ENCODE measurements at places on chromosomes 2 and 18.

DNA sequence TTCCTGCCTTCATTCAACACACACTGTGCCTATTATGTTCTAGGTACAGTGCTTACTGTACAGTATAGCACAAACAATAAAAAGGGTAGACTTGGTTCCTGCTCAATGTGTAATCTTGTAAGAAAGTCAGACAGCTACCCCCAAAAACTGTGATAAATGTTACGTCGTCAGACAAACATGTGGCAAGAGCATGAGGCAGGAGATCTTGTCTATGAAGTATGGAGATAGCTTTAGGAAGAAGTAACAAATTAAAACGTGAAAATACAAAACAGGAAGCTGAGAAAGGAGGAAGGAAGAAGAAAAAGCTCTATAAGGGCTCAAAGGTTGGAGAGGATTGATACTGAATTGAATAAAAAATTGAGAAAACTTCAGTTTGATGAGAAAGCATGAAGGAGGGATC lies 276.2 kb upstream of the HNRNPA3 start:
- no peak for DNase-seq

DNA sequence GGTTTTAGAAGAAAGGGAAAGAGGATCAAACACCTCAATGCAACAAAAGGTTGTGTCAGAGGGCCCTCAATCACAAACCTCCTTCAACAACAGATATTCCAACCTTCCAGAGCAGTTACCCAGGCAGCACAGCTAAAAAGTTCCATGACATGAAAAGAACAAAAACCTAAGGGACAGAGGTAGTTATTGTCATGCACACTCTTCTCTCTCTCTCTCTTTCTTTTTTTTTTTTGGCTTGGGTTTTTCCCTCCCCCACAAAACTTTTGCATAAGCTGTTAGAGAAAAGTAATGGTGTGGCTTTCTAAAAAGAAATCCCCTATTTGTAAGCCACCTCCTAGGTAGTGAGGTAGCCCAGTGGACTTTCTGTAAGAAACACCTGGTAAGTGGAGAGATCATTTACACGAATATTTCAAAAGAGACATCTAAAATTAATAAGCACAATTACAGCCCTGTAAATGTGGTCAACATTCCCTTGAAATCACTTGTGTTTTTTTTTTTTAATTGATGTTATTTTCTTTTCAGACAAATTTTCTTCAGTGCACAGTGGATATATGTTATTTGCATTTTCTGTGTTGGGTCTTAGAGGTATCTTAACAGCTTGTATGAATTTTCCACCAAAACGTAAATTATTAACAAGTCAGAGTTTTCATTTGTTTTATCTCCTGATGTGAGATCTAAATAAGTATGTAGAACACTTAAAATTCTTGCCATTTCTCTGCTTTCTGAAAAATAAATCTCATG lies 48.4 kb downstream of the ZEB2 start:
- peak; percentile 36 for DNase-seq

DNA sequence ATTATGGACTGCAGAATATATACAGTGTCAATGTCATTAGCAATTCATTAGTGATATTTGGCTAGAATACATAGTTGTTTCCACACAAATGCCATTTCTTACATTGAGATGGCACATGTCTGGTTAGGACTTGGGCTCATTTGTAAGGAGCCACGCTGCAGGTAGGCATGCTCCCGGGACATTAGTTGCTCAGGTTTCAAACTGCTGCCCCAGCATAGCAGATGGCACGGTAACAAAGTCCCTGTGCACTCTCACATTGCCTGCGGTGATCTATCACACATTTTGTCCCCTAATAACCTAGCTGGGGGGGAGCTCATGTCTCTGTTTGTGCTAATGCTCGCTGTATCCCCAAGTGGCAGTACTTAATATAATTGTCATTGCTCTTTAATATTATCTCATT lies 185.1 kb downstream of the NEDD4L start:
- no peak for DNase-seq

DNA sequence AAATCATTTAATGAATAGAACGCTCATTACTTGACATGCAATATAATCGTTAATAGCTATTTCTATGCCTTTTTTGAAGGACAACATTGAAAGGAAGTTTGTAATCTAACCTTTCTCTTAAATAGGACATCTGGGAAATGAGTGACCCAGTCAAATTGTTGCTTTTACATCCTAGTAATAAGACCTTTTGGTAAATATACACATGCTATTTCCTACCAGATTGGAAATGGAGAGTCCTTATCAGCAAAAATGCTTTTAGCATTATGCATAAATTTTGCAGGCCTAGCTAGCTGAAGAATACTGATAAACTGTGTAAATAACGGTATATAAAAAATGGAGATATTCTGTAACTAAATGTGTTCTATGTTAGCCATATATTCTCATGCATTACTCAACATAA lies 567.3 kb upstream of the DSEL start:
- DNase-seq = no peak

GRCh38 chr18:58320907-58321561 lies 277.0 kb downstream of the NEDD4L start:
- DNase-seq = no peak

- DNase-seq = no peak
Measured at GRCh38 chr2:216679658-216680024, 15.7 kb downstream of the IGFBP5 start.

- DNase-seq = no peak
Measured at GRCh38 chr2:85954590-85955458, 66.0 kb upstream of the ST3GAL5 start.

DNA sequence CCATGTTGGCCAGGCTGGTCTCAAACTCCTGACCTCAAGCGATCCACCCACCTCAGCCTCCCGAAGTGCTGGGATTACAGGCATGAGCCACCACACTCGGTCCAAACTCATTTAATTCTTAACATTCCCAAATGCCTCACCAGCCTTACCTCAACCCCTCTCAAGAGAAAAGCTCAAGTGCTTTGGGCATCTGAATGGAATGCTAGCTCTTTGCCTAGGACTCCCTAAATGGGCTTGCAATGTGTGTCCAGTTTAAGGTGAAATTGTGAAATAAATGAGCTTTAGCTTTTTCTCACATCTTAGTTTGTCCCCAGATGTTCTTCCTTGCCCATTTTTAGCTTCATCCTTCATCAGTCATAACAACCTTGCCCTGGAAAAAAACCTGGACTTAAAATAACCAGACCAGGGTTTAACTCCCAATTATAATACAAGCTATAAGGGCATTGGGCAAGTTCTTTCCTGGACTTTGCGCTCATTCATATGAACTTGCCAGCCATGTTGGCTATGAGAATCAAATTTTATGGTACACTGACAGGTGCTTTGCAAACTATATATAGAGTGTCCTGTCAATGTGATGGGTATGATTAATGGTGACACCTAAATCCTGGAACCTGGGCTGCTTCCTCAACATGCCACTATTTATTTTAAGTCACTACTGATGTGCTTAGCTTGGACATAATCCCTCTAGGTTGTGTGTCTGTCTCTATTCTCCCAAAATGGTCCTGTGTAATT lies 95.1 kb upstream of the SERPINE2 start:
- no peak for DNase-seq

DNA sequence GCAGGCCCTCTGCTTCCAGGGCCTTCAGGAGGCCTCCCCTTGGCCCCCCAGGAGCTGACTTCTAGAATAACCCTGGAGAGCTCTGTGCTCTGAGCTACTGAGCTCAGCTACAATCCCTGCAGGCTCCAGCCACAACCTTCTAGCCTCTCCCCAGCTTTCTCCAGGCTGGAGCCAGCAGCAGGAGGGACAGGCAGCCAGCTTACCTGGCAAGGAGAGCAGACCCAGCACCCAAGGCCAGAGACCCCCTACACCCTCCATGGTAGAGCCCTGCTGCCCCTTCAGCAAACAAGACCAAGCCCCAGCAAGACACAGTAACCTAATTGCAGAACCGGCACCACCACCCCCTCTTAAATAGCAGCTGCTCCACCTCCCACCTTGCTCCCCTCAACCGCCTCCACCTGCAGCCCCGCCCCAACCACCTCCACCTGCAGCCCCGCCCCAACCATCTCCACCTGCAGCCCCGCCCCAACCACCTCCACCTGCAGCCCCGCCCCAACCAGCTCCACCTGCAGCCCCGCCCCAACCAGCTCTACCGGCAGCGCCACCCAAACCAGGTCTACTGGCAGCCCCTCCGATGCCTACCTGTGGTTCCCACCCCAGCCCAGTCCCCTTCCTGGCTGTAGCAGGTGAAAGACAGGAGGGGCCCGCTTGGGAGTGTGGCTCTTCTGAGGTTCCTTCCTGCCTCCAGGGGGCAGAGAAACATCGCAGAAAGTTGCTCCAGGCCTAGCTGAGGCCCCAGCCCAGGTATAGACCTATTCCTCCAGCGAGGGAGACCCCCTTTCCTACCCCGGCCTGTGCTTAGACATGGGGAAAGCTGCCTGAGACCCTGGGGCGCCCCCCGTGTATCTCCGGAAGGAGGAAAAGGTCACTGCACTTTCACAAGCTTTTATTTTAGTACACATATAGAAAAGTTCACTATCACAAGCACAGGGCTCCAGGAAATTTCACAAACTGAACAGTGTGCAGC lies at the start of gene ASTL:
TSS of gene ASTL (minus strand) at position 324 of the 967 bp plus-strand sequence. CDS start at position 258, 66 bp downstream.
- DNase-seq = peak; percentile 76

GRCh38 chr18:47557160-47557559 lies 305.7 kb upstream of the SKOR2 start:
- DNase-seq = no peak

GRCh38 chr2:190547886-190548285 lies 13.4 kb upstream of the NEMP2 start:
- DNase-seq = no peak

DNA sequence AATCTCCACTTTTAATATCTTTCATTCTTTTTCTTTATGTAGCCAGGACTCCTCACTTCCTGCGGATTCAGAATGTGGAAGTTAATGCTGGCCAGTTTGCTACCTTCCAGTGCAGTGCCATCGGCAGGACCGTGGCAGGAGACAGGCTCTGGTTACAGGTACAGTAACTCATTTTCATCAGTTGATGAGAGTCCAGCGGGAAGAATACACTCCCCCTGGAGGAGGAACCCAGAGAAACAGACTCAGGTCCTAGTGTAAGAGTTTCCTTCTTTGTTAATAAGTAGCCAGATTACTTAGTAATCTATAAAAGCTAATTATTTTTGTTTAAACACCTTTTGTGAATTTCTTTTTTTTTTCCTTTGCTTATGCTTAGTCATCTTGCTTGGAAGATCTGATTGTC lies 359.4 kb downstream of the PTPRM start:
- no peak for DNase-seq

- DNase-seq = no peak
Measured at GRCh38 chr2:235007664-235008457, 56.0 kb downstream of the SH3BP4 start.

- no peak for DNase-seq
Measured at GRCh38 chr2:108637304-108637669, 82.0 kb upstream of the RANBP2 start.

- DNase-seq = no peak
Measured at GRCh38 chr2:136247204-136247950, 129.4 kb upstream of the CXCR4 start.

DNA sequence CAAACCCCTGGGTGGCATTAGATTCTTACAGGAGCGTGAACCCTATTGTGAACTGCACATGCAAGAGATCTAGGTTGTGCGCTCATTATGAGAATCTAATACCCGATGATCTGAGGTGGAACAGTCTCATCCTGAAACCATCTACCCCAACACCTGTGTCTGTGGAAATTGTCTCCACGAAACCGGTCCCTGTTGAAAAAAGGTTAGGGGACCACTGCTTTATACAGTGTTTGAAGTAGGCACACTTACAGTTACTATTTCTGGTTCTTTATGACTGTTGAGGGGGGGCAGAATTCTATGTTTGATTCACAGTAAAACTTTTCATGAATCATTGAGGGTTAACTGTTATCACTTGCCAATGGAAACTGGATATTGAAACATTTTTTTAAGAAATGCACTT lies 72.0 kb downstream of the RIF1 start:
- DNase-seq = no peak

- no peak for DNase-seq
Measured at GRCh38 chr18:22174341-22175145, 5.2 kb downstream of the GATA6 start.

- no peak for DNase-seq
Measured at GRCh38 chr2:231672617-231673347, 35.5 kb upstream of the PTMA start.

DNA sequence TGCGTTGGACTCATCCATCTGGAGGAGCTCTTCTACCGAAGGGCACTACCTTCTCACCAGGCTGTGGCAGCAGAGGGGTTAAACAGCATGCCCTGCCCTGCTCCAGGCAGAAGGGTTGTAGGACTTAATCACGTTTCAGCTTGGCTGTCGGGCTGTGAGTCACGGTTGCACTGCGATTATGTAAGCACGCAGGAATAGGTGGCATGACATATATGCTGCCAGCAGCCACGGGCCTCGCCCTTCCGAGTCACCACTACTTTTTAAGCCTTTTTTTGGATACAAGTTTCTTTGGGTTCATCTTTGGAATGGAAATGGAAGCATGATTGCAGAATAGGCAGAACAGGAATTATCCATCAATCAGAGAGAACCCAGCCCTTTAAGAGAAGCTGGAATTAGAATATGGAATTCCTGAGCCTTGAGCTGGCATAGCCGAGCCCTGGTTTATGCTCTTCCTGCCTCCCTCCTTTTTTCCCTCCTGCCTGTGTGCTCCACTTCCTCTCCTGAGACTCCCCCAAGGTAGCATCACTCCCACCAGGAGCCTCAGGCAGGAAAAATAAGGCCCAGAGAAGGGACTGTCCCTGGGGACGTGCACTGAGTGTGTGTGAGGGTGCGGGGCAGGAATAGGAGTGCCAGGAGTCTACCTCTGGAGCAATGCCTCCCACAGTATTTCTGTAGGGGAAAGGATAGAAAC lies 86.8 kb downstream of the SEMA4F start:
- DNase-seq = peak; percentile 7

DNA sequence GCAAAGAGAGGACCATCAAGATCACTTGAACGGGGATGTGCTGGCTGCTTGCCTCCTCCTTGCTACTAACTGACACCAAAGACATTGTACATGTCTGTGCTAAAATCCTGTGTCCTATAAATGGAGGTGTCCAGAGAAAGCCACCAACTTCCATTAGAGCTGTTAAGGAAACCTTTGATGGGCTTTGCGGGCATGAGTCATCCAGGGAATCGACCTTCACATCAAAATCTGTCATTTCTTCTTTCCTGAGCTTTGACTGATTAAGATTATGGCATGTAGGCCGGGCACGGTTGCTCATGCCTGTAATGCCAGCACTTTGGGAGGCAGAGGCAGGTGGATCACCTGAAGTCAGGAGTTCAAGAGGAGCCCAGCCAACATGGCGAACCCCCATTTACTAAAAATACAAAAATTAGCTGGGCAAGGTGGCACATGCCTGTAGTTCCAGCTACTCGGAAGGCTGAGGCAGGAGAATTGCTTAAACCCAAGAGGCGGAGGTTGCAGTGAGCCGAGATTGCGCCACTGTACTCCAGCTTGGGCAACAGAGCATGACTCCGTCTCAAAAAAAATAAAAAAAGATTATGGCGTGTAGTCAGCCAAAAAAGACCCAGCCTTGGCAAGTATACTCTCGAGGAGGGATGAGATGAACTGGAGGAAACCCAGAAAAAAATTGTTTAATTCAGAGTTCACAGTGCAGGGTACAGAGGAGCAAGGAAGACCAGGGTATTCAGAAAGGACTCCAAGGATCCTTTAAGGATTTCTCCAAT lies 115.8 kb downstream of the CABLES1 start:
- DNase-seq = no peak

GRCh38 chr2:99890568-99891427 lies 251.6 kb downstream of the AFF3 start:
- DNase-seq = no peak

GRCh38 chr2:110807522-110807921 lies 75.1 kb downstream of the ACOXL start:
- DNase-seq = no peak

GRCh38 chr18:21747764-21748693 lies 7.4 kb downstream of the MIB1 start:
- no peak for DNase-seq
